ENCODE measurements at places on chromosomes 12 and 14.

DNA sequence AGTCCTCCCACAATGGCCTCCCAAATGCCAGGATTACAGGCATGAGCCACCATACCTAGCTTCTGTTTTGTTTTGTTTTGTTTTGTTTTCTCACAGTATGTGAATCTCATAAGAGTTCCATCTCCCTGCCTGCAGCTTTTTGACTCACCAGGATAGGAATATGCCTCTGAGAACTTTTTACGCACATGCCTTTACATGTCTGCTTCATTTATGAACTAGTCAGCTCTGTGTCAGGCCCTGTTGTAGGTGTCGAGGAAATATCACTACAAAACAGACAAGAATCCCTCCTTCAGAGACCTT lies 89.0 kb downstream of the BORCS5 start:
- no peaks in the 10 kb centered on the region for H3K36me3 ChIP-seq
- DNase-seq, result no peak
- no peak overlapping the region for H3K27ac ChIP-seq
- no peaks in the 10 kb centered on the region for H3K4me1 ChIP-seq
- H3K4me3 ChIP-seq, result no peak overlapping the region
- no peaks in the 10 kb centered on the region for H3K27me3 ChIP-seq

DNA sequence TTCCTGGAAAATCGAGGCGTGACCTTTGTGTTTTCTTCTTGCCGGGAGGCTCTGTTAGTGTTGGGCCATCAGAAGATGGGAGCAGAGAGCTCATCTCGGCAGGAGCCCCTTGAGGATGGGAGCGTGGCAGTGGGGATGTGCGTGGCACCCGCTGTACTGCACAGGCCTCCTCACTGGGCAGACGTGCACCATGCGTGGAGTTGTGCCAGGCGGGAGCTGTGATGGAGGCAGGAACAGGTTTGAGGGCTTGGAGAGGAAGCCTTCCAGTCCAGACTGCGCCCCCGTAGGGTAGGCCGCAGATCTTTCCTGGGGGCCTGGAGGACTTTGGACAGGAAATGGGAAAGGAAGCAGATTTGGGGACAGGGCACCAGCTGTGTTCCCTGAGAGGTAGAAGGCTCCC lies 197.5 kb downstream of the TSPAN9 start:
- H3K36me3 ChIP-seq, result no peaks in the 10 kb centered on the region
- H3K4me1 ChIP-seq, result no peaks in the 10 kb centered on the region
- H3K27me3 ChIP-seq, result no peaks in the 10 kb centered on the region

- no peak overlapping the region for H3K27ac ChIP-seq
- no peak for DNase-seq
- no peaks in the 10 kb centered on the region for H3K27me3 ChIP-seq
- peaks cover 17% of the 10 kb centered on the region for H3K36me3 ChIP-seq
- H3K4me3 ChIP-seq, result no peak overlapping the region
Observed at GRCh38 chr14:75013290-75013689, 10.6 kb downstream of the EIF2B2 start.

- DNase-seq, result no peak
- no peaks in the 10 kb centered on the region for H3K4me1 ChIP-seq
- H3K4me3 ChIP-seq, result no peak overlapping the region
- H3K27me3 ChIP-seq, result no peaks in the 10 kb centered on the region
- no peaks in the 10 kb centered on the region for H3K36me3 ChIP-seq
Observed at GRCh38 chr12:107126796-107127481, 33.6 kb upstream of the CRY1 start.

GRCh38 chr12:128705140-128705539 lies 118.6 kb downstream of the SLC15A4 start:
- no peaks in the 10 kb centered on the region for H3K4me1 ChIP-seq
- H3K27ac ChIP-seq, result no peak overlapping the region
- H3K36me3 ChIP-seq, result no peaks in the 10 kb centered on the region
- H3K27me3 ChIP-seq, result no peaks in the 10 kb centered on the region
